Choroid plexus epithelial cell (primary cell): ENCODE measurements at places on chromosomes 6 and 20.

GRCh38 chr6:158086504-158087223 lies 81.4 kb downstream of the SERAC1 start:
- peak; percentile 94 for DNase-seq

- DNase-seq, result peak; percentile 86
Measured at GRCh38 chr6:16331384-16332174, 93.2 kb downstream of the GMPR start.

- DNase-seq, result no peak
Measured at GRCh38 chr20:33853507-33853813, 42.3 kb downstream of the CHMP4B start.

- DNase-seq, result no peak
Measured at GRCh38 chr6:150910561-150910960, 45.1 kb downstream of the MTHFD1L start.

DNA sequence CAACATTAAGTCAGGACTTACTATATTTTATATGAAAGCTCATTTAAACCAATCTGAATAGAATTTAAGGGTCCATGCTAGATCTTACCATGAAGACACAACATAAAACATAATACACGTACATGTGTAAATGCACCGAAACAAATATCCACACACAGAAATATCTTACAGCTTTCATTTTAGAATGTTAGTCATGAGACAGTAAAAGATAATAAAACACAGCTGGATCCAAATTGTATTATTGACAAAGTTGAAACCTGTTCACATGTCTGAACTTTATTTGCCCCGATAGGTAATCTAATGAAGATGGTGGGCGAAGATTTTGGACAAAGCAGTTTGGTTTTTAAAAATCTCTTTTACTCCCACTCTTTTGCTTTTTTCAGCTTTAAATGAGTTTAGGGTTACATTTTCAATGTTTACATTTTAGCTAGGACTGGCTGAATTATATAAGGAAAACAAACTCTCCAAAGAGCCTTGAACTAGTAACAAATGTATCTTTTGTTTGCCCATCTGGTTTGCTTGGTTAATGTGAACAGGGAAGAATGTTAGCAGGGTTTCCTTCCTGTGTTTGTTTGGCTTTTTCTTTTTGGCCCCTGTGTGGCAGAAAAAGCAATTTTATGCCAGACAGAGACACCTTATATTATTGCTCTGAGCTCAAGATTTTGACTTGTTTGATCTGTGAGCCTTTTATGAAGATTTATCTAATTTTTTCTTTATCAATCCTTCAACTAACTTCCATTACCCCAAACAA lies 5.1 kb upstream of the TMEM181 start:
- DNase-seq, result no peak

- DNase-seq, result peak; percentile 37
Measured at GRCh38 chr20:13554076-13554475, 84.7 kb downstream of the TASP1 start.

- no peak for DNase-seq
Measured at GRCh38 chr20:1392443-1392692, 486 bp downstream of the FKBP1A start.

GRCh38 chr6:170383466-170384035 lies 77.0 kb downstream of the FAM120B start:
- DNase-seq, result no peak

DNA sequence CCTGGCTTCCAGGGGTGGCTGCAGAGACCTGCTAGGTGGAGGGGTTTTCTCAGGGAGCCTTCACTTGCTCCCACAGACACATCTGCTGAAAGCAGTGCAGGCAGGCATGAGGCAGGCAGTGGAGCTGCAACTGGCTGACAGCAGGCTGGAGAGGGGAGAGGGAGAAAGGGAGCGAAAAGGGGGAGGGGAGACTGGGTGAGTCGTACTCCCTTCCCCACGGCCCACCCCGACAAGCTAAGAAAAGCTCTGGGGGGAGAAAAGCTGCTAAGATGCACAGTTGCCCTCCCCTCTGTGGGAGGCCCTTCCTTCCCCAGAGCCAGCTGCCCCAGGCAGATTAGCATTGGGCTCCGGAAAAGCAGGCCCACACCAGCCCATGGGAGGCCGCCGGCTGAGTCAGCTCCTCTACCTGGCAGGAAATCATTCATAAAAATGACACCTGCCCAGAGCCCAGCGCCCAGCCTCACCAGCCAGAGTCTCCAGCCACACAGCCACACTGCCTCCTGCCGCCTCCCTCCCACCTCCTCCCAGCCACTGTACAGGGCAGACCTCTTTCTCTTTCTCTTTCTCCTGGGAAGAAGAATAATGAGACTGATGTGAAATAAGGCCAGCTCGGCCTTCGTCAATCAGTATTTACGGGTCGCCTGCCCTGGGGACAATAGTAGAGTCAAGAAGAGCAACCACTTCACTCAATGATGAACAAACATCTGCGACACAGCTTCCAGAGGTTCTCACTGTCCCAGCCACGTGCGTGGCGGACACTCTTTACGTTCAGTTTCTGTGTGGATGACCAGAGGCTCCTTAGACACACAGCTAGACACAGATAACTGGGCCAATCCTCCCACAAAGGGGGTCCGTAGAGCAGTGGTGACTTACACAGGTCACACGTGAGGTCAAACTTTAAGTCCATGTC lies 7.7 kb upstream of the C20orf203 start:
- DNase-seq, result peak; percentile 13

- DNase-seq, result no peak
Measured at GRCh38 chr6:31004794-31005193, 5.5 kb upstream of the MUC22 start.

GRCh38 chr6:814378-815347 lies 121.7 kb upstream of the EXOC2 start:
- no peak for DNase-seq

DNA sequence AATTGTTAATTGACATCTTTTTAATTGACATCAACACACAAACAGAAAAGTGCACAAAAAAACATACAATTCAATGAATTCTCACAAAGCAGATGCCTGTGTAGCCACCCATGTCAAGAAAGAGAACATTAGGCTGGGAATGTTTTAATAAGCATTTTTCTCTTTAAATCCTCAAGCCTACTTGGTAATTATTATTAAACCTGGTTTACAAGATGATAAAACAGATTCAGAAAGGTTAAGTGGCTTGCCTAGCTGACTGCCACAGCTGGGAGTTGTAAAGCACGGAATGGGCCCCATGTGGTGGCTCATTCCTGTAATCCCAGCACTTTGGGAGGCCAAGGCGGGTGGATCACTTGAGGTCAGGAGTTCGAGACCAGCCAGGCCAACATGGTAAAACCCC lies 90.0 kb upstream of the AKAP12 start:
- DNase-seq, result no peak

DNA sequence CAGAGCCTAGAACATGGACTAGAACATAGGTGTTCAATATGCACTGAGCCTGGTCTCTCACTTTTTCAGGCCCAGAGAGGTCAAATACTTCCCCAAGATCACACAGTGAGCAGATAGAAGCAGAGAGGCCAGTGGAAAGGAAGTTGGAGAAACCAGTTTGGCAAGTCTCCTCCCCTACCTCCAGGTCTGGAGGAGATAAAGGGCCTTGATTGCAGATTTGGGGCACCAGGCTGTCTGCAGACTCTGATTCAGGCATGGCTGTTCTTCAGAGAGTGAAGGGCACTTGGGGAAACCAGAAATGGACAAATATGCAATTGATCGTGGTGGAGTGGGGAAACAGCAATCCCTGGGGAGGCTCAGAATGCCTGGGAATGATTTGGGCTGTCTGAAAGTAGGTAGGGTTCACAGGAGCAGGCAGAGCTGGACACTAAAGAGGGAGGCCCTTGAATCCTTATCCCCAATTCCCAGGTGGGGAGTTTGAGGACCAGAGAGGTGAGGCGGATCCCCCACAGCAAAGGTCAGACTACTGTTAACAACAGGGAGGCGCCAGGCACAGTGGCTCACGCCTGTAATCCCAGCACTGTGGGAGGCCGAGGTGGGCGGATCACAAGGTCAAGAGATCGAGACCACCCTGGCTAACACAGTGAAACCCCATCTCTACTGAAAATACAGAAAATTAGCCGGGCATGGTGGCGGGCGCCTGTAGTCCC lies 2.3 kb downstream of the PEDS1 start:
- no peak for DNase-seq

DNA sequence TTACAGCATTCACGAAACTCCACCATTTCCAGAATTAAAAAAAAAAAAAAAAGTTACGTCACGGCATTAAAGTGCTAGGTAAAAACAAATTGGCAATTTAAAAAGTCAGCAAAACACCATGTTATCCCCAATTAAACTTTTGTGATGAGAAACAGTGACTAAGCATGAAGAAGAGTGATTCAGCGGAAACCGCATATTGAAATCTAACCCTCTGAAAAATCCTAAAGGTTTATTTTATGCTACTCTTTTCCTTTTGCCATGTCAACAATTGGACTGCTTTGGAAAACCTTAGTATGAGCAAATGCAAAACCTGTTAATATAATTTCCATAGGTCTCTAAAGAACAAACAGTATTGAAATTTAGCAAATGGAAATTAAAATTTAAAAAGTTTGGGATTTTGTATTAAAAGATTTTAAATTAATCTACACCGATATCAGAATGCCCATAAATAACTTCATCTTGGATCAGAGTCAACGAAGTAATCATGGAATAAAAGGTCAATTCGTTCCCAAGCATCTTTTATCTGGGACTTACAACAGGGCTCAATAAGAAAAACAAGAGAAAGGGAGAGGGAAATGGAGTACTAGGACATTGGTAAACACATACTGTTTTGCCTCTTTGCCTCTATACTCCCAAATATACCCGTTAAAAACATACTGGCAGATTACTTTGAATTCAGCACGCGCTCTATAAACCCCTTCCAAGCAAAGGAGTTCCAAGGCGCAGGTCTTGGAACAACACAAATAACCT lies 1.1 kb downstream of the FBXO30 start:
- peak; percentile 70 for DNase-seq

GRCh38 chr20:1669304-1669703 lies 11.7 kb upstream of the SIRPG start:
- peak; percentile 62 for DNase-seq

DNA sequence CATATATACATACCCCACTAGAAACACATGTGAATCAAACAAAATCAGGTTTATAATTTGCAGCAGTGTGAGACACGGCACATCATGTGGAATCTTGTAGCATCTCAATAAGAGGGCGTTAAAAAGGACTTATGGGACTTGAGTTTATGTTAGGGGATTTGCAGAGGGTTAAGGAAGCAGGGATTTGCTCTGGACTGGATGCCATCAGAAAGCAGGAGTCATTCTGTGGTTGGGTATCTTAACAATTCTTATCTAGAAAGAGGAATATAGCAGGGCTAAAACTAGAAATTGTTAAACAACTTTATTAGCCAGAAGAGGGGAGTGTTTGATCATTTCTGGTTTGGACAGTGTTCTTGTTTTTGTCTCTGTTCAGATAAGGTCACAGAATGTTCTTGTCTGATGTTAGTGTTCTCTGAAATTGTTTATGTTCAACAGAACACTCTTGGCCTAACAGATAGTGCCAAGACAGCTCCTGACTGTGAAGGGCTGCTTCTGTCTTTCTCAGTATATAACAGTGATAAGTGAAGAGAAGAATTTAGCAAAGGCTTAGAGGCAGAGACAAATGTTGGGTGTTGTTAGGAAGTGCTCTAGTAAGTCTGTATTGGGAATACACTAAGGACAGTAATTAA lies 39.2 kb downstream of the LIN28B start:
- DNase-seq, result peak; percentile 92

DNA sequence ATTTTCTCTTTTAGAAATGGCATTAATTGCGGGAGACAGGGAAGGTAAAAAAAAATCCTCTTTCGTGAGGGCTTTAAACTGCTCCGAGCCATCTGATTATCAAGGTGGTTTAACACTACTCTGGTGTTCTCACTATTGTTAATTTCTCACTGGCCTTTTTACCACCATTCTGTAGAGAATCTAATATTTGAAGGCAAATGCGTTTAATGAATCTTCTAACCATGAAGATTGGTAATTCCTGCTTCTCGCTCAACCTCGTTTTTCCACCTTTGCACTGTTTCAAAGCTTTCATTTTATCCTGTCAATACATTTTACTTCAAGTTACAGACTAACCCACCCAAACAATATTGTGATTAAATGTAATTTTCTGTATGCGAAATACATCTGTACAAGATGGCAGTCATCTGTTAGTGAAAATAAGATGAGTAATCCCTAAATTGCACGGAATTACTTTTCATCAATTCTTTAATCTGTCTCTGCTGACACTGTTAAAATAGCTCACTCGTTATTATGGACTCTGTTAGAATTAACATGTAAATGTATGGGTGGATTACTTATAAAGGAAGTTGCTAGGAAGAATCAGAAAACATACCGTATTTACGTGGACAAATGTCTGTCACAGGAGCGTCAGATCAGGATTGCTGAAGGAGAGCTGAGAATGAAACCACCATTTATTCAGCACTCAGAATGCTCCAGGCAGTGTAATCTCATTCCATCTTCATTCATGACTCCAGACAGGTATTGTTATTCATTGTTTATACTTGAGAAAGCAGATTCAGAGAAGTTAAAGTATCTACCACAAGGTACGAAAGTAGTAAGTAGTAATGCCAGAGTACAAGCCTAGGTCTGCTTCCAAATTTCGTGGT lies 1.1 kb upstream of the LCA5 start:
- peak; percentile 54 for DNase-seq
